Stimulated activated CD4-positive, alpha-beta T cell treated with anti-CD3 and anti-CD28 coated beads, Interleukin-12 subunit alpha, Interleukin-12 subunit beta, amount 100 ng/mL, for 24 hours (primary cell): ENCODE measurements at places on chromosomes 13 and 19.
A peak's percentile ranks its signal among the peaks of the same experiment; 100 is the strongest.

- peak; percentile 23 for DNase-seq
These were observed 822 bp upstream of the ZNF274 start for GRCh38 chr19:58181902-58182576.

DNA sequence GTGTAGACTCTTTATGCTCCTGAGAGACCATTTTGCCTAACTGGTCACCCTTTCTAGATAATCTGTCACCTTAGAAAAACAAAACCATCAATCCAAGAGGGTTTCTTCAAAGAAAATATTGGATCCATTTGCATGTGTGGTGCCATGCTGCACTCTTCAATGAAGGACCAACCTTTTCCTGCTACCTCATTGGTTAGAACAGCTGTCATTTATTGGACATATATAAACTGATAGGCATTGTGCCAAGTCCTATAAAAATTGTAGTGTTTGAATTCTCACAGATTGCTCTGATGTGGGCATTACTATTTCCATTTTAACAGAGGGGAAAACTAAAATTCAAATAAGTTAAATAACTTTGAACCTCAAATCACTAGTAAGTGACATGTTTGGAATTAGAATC, 333.2 kb downstream of the MYO16 start:
- no peak for DNase-seq

GRCh38 chr13:36382030-36382429, 35.8 kb upstream of the SPART start:
- no peak for DNase-seq

DNA sequence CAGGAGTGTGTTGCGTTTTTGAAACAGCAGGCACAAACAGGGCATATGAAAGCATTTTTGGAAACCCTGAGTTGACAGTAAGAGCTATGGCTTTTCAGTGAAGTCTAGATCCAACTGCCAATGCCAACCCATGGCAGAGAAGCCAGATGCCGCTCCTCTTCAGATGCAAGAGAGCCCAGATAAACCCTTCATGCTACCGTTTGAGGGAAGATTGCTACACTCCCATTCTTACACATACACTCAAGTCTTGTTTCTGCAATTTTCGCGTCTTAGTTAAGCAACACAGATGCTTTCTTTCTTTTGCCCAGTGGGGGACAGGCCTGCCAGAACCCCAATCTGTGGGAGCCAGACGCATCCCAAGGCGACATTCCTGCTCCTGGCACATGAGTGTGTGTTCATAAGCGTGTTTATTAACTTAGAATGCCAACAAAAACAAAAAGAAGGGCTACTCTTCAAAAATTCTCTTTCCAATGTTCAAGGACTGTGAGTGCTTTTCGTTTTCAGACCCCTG, 10.4 kb downstream of the BORCS8 start:
- no peak for DNase-seq

DNA sequence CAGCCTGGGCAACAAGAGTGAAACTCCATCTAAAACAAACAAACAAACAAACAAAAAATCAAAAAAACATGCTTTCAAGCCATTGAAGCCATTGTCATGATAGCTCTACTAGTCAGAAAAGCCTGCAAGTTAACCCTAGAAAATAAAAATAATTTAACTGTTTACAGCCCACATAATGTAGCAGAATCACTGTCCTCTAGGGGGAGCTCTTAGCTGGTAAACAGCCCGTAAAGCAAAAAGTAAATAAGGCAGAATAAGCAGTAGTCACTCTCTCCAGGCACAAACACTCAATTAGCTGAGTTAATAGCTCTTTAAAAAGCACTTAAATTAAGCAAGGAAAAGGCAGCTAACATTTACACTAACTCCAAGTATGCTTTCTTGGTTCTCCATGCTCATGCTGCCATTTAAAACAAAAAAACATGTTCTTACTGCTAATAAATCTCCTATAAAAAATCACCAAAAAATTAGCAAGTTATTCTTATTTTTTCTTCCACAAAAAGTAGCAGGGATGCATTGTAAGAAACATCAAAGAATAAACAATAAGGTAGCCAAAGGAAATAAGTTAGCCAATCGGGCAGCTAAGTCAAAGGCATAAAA, 11.3 kb downstream of the LILRB4 start:
- DNase-seq = no peak

DNA sequence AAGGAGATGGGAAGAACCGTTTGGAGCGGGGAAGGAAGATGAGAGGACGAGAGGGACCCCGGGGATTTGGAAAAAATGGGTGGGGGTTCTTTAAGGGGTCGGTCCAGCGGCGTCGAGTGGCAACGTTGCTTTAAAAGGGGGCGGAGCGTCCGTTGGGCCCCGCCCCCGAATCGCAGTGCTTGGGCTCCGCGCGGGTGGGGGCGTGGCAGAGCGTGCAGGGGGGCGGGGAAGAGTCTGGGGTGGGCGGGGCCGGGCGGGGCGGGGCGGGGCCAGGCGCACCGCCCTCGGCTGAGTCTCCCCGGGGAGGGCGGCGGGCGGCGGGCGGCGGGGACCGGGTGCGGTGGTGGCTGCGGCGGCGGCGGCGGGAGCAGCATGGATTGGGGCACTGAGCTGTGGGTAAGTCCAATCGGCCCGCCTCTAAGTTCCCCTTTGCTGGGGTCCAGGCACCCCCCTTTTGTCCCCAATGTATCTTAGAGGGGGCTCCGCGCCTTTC, at the start of gene TRIP10:
Gene TRIP10 (plus strand): TSS at position 291 of the 493 bp plus-strand sequence. CDS start 82 bp downstream, at position 373.
- peak; percentile 71 for DNase-seq
